Smooth muscle cell of trachea (primary cell): ENCODE measurements at places on chromosomes 2 and 18. TPM values are rescaled to one million over a fixed set of nuclear protein-coding genes. Genes with fewer than 3 reads are reported as not detected.

Gene WNT10A
- total RNA-seq, result not detected in 2 replicates

Gene NCL
- total RNA-seq, result 162 and 168 TPM in 2 replicates

Gene CXCR1
- total RNA-seq, result not detected in 2 replicates

Gene DTNB
- total RNA-seq, result 6.3 and 6.7 TPM in 2 replicates

Gene FAM110C
- total RNA-seq, result under 0.01 TPM in 1 of 2 replicates, not detected in the other

Gene NFE2L2
- 146 and 162 TPM in 2 replicates for total RNA-seq

Gene B3GNT7
- total RNA-seq, result 0.33 TPM in 1 of 2 replicates, not detected in the other

Gene RUFY4
- not detected in 2 replicates for total RNA-seq

Gene CPLX4
- total RNA-seq, result not detected in 2 replicates
